Bronchial epithelial cell (primary cell): ENCODE measurements at places on chromosomes 1 and 21. TPM values are rescaled to one million over a fixed set of nuclear protein-coding genes. Genes with fewer than 3 reads are reported as not detected.

DNA sequence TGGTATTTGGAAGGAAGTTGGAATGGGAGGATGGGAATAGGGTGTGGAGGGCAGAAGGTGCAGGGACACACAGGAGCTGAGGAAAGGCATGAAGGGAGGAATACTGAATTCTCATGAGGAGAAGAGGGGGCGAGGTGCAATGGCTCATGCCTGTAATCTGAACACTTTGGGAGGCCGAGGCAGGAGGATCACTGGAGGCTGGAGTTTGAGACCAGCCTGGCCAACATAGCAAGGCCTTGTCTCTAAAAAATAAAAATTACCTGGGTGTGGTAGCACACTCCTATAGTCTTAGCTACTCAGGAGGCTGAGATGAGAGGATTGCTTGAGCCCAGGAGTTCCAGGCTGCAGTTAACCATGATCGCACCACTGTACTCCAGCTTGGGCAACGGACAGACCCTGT lies 117.3 kb downstream of the DTL start:
- no peak for DNase-seq

- DNase-seq, result no peak
Measured at GRCh38 chr1:34777519-34778321, 3.3 kb upstream of the GJB3 start.

GRCh38 chr21:44316277-44316900 lies 16.5 kb downstream of the PFKL start:
- no peak for DNase-seq

DNA sequence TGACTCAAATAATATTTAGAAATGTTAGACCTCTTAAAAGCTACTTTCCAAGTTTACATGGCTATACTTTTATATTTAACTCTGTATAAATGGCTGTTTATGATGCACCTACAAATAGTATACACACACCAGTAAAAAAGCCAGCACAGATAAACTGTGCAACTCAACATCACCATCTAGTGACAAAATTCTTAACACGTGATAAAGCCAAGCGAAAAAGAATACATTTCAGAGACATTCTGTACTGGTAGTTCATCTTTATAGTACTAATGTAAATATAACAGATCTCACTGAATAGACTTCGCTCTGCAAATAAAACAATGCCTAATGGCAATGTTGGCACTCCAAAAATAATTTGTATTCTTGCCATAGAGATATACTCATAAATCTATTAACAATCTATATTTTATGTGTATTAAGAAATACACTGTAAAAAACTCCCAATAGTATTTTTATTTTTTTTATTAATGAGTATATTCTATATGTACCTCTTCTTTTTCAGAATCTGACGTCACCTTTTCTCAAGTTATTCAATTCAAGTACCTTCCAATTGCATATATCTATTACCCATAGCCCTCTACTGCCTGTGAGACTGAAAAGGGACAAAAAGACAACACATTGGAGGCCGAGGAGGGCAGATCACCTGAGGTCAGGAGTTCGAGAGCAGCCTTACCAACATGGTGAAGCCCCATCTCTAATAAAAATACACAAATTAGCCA lies 100.2 kb downstream of the DPYD start:
- peak; percentile 43 for DNase-seq

DNA sequence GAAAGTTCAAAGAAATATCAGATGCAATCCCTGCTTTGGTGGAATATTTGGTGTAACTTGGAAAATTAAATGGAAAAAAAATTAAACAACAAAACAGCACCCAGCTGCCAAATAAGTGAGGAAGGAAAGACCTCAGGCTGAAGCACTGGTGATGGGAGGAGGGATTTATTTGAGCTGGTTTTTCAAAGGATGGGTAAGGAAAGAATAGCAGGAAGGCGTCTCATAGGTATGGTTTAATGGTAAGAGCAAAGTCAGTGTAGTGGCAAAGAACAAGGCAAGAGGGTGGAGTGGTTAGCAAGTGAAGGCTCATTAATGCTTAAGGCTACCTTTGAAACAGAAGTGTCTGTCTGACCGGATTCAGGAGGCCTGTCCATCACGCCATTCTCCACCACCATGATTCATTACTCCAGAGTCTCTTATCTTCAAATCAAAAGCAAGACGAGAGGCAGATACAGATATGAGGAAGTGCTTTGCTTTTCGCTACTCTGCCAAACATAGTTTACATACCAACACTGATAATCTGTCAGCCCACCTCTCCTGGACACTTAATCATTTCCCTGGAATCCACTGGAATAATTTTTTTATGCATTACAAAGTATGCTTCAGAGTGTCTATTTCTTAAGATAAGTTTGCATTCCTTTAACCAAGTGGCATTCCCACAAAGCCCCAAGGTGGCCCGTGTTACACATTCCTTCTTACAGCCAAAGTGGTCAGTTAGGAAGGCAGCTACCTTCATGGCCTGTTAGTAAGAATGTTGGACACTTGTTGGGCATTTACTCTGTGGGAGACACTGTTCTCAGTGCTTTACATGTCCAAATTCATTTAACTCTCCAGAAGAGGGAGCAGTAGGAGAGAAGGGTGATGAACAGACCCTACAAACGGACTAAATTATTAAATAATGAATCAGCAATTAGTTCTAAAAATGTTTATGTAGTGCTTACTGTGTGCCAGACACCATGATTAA lies 146.6 kb downstream of the ROR1 start:
- DNase-seq, result peak; percentile 78

GRCh38 chr1:219062161-219062560 lies 111.5 kb upstream of the LYPLAL1 start:
- no peak for DNase-seq

- no peak for DNase-seq
Measured at GRCh38 chr1:163442895-163443294, 121.1 kb downstream of the NUF2 start.

DNA sequence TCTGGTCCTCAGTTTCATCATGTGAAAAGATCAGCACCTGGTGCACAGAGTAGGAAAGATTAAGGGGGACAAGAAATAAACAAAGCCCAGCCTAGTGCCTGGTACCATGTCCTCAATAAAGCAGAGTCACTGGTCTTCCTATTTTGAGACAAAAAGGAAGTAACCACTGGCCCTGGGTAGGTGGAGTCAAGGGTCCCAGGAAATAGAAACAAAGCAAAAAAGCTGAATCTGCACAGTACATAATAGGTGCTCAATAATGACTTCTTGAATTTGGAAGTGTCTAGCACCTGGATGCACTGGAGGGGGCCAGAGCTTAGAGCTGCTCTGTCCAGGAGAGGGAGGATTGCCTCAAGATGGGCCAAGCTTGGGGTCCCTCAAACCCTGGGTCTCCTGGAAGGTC lies 1.9 kb upstream of the EPHB2 start:
- no peak for DNase-seq

GRCh38 chr1:74584185-74584584 lies 71.8 kb upstream of the LRRC53 start:
- DNase-seq, result no peak

DNA sequence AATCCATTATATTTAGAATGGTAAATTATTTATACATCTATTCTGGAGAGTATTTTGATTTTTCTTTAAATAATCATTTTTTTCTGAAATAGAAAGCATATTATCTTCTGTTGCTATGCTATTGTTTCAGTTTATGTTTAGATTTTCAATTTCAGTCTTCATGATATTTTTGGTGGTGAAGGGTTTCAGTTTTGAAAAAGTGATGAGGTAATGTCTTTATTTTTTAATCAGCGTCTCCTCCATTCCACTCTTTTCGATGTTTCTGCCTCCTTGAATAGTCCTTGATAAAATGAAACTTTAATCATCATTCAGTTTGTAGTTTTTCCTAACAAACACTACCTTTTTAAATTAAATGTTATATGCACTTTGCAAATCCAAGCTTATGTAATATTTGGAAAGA lies 428.6 kb downstream of the PTPRC start:
- DNase-seq, result no peak

GRCh38 chr1:73635021-73635420 lies 563.0 kb downstream of the LRRIQ3 start:
- peak; percentile 21 for DNase-seq

GRCh38 chr1:22710701-22711049 lies at the start of gene EPHB2:
EPHB2 (plus strand) TSS chr1:22710839; CDS start chr1:22710983, 144 bp downstream.
- no peak for DNase-seq

DNA sequence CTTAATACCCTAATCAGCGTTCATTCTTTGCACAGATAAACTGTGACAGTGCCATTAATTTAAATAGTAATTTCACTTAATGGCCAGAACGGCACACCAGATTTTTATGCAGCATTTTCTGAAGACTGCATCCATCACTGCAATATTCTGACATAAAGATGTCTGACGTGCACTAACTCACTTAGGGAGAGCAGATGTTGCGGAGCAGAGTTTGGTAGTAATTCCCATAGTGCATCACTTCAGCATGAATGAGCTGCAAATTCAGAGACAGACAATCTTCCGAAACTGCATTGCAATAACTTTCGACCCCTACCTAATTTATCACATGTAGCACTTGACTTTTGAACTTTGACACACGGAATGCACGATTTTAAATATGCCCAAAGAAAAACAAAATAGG lies 225.3 kb downstream of the KCTD3 start:
- no peak for DNase-seq

DNA sequence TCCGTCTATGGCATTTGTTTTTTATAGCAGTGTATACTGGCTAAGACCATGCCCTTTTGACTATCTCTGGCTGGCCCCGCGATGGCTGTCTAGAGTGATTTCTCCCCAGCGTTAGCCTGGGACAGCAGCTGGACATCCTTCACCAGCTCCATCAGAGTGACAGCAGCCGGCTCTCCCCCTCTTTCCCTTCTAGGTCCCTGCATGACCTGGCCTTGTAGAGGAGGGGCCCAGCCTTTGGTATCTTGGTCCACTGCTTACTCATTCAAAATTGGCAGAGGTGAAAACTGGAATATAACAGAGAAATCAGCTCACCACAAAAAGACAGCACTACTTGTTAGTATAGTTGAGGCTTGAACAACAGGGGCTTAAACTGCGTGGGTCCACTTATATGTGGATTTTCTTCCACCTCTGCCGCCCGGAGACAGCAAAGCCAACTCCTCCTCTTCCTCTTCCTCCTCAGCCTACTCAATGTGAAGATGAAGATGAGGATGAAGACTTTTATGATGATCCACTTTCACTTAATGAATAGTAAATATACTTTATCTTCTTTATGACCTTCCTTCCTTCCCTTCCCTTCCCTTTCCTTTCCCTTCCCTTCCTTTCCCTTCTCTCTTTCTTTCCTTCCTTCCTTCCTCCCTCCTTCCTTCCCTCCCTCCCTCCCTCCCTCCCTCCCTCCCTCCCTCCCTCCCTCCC lies 29.4 kb upstream of the B3GALNT2 start:
- no peak for DNase-seq

DNA sequence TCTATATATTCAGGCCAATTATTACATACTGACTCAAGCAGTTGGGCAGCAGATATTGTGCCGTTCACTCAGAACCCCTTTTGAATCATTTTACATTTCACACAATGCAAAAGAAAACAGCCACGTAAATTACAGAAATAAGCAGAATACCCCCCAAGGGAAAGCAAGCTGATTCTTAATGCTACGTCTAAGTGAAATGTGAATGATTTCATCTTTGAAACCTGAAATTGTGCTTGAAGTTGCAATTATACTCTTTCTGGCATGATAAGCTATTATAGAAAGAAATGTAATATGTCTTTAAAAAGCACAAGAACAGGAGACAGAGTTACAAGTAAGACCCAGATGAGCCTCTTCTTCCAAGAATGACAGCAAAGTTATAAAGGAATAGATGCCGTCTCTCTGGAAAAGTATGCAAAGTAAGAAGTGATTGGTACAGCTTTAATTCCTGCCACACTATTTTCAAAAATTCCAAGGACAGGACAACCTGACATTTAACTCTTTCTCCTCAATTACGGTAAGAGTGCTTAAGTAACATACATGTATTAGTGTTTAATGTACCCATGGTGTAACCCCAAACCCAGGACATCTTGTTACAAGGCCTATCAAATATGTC lies 891.5 kb upstream of the ADGRL2 start:
- no peak for DNase-seq

DNA sequence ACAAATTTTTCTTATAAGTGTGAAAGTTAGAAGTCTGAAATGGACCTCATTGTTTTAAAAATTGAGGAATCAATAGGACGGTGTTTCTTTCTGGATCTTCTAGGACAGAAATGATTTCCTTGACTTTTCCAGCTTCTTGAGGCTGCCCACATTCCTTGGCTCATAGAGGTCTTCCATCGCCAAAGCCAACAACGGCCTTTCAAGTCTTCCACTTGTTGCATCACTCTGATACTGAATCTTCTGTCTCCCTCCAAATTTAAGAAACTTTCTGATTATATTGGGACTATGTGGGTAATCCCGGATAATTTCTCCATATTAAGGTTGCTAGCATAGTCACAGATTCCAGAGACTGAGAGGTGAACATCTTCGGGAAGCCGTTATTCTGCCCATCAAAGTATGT lies 595.4 kb upstream of the ADAMTS5 start:
- DNase-seq, result no peak

DNA sequence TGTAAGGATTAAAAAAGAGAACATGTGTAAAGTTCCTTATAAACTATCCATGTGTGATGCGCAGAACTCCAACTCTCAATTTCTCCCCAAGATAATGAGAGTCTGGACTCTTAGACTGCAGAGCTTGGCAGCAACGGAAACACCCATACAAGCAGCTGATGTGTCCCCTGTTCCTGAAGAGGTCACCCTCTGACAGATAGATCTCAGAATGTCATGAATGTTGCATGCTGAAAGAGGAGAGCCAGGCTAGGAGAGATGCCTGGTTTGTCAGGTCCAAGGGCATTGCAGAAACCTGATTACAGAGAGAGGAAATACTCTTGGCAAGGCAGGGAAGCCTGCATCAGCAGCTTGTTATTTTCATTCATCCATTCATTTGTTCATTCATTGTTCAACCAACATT lies 24.2 kb downstream of the MTARC1 start:
- DNase-seq, result no peak

DNA sequence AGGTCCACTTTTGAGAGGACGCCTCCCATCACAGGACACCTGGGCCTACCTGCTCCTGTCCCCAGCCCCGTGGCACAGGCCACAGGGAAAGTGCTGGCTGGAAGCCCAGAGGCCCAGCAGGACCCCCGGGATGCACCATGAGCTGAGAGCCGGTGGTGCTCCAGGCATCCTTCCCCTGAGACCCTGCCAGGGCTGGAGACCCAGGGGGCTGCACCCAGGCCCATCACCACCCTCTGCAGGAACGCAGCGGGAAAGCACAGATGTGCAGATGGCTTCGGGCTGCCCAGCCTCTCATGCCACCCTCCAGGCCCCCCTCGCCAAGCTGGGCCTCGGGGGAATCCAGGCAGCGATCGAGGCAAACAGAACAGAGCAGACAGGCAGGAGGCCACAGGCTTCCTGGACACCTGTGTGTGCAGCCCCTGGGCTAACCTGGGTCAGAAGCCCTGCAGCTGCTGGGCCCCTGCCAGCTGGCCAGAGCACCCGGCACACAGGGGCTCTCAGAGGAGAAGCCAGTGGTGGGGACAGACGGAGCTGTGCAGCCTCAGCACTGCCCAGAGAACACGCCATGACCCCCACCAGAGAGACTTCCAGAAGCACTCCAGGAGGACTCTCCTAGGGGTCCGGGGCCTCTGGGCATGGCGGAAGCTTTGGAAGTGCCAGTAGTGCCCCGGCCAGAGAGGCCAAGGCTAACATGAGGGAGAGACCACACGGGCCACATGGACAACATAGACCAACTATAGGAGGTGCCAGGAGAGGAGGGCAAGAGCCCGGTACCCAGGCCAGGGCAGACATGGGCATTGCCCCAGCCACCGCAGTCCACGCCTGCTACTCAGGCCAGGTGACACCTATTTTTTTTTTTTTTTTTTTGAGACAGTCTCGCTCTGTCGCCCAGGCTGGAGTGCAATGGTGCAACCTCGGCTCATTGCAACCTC lies 71.4 kb downstream of the ARHGEF16 start:
- no peak for DNase-seq

GRCh38 chr1:230818901-230819300 lies 49.4 kb downstream of the C1orf198 start:
- no peak for DNase-seq

FBLIM1 gene
- total RNA-seq, result 60.9 and 72.4 TPM in 2 replicates

CRNN gene
- 6.6 and 55.9 TPM in 2 replicates for total RNA-seq

MECR gene
- total RNA-seq, result 28.2 TPM in 2 replicates

ACTL8 gene
- not detected in 2 replicates for total RNA-seq
